ENCODE measurements at places on chromosomes 3 and 15.

DNA sequence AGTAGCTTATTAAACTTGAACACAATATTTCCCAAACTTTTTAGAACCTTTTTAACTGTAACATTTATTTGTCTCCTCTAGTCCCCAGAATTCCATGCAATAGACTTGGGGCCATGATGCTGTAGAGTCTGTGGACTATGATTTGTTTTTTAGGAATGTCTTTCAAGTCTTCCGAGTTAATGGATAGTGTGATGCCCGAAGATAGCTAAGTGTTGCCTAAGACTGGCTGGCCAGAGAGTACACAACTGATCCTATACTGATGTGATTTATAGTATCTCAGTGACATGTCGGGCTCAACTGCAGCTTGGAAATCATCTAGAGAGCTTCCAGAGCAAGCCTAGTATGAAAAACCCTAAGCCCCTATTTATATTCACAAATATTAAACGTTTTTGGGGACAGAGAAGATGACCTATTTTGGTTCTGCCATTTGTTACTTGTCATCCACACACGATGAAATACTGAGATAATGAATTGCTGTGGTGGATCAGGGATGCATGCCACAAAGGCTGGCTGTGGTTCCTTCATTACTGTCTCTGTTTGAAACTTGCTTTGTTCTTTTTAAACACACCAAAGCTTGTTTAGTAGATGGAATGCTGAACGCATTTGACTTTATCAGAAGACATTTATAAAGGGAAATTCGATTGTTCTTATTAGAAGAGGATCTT lies 507.4 kb downstream of the TAFA4 start:
- no peak for DNase-seq

- DNase-seq, result no peak
Measured at GRCh38 chr15:60219866-60220265, 177.9 kb downstream of the ANXA2 start.

GRCh38 chr15:76196269-76197231 lies 114.7 kb downstream of the ETFA start:
- no peak for DNase-seq

DNA sequence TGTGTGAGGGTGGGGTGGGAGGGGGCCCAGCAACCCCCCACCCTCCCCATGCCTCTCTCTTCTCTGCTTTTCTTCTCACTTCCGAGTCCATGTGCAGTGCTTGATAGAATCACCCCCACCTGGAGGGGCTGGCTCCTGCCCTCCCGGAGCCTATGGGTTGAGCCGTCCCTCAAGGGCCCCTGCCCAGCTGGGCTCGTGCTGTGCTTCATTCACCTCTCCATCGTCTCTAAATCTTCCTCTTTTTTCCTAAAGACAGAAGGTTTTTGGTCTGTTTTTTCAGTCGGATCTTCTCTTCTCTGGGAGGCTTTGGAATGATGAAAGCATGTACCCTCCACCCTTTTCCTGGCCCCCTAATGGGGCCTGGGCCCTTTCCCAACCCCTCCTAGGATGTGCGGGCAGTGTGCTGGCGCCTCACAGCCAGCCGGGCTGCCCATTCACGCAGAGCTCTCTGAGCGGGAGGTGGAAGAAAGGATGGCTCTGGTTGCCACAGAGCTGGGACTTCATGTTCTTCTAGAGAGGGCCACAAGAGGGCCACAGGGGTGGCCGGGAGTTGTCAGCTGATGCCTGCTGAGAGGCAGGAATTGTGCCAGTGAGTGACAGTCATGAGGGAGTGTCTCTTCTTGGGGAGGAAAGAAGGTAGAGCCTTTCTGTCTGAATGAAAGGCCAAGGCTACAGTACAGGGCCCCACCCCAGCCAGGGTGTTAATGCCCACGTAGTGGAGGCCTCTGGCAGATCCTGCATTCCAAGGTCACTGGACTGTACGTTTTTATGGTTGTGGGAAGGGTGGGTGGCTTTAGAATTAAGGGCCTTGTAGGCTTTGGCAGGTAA lies 8.1 kb downstream of the FAM131A start:
- no peak for DNase-seq

DNA sequence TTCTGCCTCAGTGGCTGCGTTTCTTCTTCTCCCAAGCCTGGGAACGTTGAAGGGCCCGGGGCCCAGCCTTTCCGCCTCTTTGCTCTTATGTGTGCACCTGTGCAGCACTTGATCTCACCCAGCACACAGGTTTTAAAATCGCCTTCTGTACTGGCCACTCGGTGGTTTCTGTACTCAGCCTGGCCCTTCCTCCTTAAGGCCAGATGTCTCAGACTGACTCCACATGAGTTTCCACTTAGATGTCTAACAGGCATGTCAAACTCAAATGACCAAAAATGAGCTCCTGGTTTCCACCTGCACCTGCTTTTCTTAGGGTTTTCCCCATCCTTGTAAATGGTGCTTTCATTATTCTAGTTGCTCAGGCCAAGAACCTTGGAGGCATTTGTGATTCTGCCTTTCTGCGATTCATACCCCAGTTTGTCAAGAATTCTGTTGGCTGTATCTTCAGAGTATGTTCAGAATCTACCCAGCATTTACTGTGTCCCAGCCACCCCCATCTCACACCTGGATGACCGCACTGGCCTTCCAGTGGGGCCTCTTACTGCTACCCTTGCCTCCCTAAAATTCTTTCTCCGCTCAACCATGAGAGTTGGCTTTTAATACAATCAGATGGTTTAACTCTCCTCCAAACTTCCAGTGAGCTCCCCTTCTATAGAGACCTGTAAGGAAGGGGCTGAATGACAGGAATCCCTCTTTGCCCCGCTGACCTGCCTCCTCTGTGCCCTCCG lies 2.2 kb upstream of the TRAK1 start:
- DNase-seq, result no peak

DNA sequence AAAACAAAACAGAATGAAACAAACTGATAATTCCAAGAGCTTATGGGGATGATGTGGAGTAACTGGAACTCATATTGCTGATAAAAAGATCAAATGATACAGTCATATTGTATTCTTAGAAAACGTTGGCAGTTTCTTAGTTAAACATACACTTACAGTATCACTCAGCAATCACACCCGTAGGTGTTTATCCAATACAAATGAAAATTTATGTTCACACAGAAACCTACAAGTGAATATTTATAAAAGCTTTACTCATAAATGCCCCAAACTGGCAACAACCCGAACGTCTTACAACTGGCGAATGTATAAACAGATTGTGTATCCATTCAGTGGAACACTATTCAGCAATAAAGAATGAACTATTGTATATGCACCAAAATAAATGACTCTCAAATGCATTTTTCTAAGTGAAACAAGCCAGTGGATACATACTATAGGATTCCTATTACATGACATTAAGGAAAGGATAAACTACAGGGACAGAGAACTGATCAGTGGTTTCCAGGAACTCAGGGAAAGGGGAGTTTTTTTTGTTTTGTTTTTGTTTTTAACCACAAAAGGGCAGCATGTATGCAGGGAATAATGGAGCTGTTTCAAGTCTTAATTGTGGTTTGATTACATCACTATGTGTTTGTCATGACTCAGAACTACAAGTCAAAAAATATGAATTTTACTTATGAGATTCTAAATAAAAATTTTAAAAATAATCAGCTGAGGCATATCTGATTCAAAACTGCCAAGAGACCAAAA lies 71.8 kb upstream of the NDUFB4 start:
- no peak for DNase-seq
